ENCODE measurements at places on chromosomes 7 and 10.

- no peak for DNase-seq
Measured at GRCh38 chr10:4515721-4516120, 310.3 kb upstream of the AKR1E2 start.

DNA sequence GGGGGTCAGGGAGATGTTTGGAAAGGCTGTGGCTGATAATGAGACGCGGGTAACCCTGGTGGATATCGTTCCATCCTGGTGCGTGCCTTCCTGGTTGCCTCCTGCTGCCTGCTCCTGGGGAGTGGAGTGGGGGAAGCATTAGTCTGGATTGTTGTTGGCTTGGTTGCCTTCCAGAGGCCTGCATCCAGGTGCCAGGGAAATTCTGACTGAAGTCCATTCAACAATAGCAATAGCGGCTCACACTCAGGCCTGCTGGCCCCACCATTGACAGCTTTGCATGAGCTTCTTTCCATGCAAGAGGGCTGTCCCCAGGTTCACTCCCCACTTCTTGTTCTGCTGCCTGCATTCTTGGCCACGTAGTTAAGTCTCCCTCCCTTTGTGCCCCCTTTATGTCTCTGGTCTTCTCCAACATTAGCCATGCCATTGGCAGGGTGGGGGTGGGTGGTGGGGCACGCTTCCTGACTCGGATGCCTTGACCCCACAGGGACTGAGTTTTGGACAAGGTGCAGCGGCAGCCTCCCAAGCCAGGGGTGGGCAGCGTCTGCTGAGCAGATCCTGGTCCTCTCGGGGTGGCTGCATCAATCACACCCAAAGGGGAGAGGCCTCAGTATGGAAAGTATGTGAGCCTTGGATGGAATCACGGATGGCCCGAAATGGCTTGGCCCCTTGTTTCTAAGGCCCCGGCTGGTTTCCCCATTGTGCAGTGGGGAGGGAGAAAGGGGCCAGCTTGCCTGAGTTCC is 150.2 kb downstream of the GRK5 start:
- no peak for DNase-seq

- no peak for DNase-seq
Measured at GRCh38 chr10:118742032-118742431, 12.7 kb downstream of the CACUL1 start.

GRCh38 chr7:123410273-123410904 is 124.0 kb downstream of the IQUB start:
- DNase-seq, result no peak

GRCh38 chr10:66838656-66839055 is 87.2 kb upstream of the LRRTM3 start:
- no peak for DNase-seq

Data from activated CD4-positive, alpha-beta T cell treated with anti-CD3 and anti-CD28 coated beads, Interleukin-2, amount 50 U/mL, for 4 hours (primary cell).